NCI-H345 (cell line): ENCODE measurements at places on chromosomes 1 and 21.
A peak's percentile ranks its signal among the peaks of the same experiment; 100 is the strongest.

DNA sequence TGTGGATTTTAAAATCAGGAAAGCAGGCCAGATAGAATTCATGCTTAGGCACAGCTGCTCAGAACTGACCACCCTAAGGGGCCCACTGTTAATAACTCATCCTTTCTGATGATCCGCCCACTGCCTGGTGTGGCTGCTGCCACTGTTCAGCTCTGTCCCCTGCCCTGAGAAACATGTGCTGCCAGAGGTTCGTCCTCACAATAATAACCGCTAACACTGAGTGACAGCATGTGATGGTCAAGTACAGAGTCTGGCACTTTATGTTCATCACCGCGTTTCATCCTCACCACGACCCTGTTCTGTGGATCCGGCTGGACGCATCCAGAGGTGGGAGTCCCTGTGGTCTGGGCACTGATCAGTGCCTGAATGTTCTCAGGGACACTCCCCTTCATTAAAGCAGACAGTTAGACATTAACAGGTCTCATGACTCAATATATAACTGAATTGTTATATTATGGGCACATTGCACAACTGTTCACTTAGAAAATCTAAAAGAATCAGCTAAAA lies 108.6 kb downstream of the SIM2 start:
- no peak for DNase-seq

DNA sequence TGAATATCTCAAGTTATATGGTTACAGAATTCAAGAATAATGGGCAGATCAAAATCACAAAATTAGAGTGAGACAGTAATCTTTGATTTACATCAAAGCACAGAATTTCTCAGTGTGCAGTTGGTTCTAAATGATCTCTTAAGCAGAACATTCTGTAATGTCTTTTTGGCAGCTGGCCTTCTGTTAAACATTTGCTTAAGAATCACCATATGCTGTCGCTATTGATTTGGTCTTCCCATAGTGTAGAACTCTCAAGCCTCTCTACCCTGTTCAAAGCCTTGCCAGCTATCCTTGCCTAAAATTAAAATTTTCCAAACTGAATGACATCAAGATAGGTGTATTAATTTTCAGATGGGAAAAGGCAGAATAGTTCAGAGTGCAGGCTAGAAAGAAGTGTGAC lies 38.9 kb upstream of the ERO1B start:
- DNase-seq = no peak

DNA sequence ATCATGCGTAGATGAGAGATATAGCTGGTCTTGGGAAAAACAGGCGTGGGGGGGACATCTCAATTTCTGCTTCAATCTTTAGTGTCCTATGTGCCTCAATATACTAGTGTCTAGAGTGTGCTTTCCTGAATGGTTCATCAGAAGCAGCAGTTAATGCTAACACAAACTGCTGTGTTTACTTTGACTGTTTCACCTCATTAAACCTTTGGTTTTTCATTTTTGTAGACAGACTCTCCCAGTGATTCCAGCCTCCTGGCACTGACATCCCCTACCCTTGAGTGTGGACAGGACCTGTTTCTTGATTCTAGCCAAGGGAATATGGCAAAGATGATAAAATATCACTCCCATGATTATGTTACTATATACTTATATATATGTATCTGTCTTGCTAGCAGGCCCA lies 37.6 kb downstream of the ZYG11A start:
- peak; percentile 38 for DNase-seq

DNA sequence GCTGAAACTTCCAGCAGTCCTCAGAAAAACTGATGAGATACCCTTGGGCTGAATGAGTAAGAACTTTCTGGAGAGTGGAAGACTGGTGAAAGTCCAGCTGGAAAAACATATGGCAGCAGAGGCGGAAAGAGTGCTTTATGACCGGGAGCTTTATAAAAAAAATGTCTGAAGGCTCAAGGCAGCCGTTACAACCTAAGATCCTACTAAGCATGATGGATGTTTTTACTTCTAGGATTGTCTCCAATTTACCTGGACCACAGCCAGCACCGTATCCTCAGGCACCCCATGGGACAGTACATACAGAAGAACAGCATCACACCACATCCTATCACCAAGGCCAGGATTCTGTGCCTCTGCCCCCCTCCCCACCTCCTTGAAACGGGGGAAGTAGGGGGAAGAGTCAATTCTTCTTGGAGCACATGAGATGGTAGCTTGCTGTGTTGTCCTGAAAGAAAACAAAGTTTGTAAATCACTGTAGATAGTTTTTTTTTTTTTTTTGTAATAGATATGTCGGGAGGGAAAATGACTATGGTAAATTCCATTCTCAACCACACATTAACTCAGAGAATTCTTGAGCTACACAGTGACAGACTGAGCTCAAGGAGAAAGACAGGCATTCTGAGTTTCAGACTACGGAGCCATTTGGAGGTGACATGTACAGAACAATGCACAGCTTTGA lies 11.8 kb upstream of the IRF2BP2 start:
- DNase-seq = peak; percentile 32

GRCh38 chr1:69702085-69702484 lies 134.4 kb downstream of the LRRC7 start:
- no peak for DNase-seq
